ENCODE measurements at places on chromosomes 11 and 22. TPM values are rescaled to one million over a fixed set of nuclear protein-coding genes. Genes with fewer than 3 reads are reported as not detected.

B4GALNT4 gene
- total RNA-seq: 28.9 TPM

GRCh38 chr11:6390718-6391469, 620 bp downstream of the SMPD1 start:
- DNase-seq: no peak

- no peak for DNase-seq
Measured at GRCh38 chr11:122112470-122113365, 3.3 kb downstream of the BLID start.

MS4A2 gene
- not detected for total RNA-seq

SRPRA gene
- 136 TPM for total RNA-seq

DNA sequence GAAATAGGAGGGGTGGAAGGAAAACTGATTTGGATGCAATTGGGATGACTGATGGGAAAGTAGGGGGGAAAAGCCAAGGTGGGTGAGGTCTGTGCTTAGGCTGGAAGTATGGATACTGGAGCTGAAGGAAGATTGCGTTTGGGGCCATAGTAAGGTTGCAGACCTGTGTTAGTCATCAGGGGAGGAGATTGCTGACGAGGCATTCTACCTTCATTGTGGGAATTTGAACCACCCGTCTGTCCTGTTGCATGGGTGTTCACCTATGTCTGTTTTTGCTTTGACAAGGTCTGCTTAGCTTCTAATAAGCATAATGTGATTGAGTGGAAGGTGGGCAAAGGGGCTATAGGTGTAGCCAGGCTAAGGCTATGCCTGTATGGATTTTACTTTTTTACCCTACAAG, 323.8 kb downstream of the BLID start:
- DNase-seq: no peak

GRCh38 chr11:68460741-68461574, at the start of gene PPP6R3:
TSS of gene PPP6R3 (plus strand) at chr11:68460752. CDS start at chr11:68537665, 76,913 bp downstream.
- DNase-seq: peak; percentile 57

DNA sequence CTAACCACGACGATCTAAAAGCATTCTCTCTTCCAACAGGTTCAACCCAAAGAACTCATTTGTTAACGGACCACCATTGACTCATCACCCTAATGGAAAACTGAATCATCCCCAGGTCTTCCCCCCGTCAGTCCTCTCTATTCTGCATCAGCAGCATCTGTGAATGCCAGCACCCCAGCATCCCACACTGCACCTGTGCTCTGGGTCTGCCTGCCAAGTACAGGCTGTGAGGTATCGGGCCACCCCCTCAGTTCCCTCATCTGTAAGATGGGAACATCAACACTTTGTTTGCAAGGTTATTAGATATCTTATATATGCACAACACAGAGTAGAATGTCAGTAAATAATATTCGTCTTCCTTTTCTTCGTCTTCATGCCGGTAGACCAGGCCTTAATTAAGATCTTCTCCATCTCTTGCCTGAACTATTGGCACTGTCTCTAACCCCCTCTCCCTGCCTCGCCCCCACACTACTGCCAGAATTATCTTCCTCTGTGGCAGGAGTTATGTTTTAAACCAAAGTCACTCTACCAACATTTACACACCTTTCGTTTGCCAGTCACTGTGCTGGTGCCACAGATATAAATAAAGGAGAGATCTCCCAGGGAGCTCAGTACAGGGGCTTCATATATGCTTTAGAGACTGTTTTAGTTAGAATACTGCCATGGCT, 7.8 kb upstream of the TMPRSS4 start:
- no peak for DNase-seq

DRICH1 gene
- total RNA-seq: 0.79 TPM

DEAF1 gene
- 56.7 TPM for total RNA-seq

TLCD5 gene
- total RNA-seq: 13.4 TPM

GGTLC2 gene
- not detected for total RNA-seq

CNIH2 gene
- total RNA-seq: 11.6 TPM

DNA sequence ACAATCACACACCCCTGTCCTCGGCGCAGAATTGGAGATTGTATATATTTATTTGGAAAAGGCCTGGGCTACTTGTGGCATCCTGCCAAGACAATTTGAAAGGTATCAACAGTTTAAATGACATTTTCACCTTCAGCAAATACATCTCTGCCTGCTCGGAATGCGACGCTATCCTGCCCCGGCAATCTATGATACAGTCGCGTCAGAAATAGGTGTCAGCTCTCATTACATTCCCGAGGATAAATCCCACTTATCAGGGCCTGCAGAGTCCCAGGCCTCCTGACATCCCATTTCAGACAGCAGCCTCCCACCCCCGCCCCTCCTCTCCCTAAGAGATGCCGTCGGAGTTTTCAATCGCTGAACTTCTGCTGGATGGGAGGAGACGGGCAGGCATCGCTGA, 114.7 kb downstream of the BRD1 start:
- no peak for DNase-seq

GRCh38 chr22:42883970-42884369, 26.9 kb upstream of the ARFGAP3 start:
- no peak for DNase-seq

MUC6 gene
- not detected for total RNA-seq

DNA sequence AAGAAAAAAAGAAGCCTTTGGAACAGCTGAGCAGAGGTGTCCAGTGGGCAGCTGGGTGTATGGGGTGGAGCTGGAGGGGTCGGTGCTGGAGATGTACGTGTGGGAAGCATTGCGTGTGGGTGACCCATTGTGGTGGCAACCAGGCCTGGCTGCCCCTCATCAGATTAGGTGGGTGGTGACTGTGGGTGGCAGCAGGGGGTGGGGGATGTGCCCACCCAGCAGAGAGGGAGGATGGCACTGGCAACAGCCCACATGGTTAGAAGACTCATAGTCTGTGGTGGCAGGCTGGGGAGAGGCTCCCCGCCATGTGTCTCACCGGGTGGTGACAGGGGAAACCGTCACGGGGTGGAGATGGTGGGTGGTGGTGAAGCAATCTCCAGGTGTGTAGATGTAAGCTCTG, 27.6 kb downstream of the TP53I11 start:
- no peak for DNase-seq

DNA sequence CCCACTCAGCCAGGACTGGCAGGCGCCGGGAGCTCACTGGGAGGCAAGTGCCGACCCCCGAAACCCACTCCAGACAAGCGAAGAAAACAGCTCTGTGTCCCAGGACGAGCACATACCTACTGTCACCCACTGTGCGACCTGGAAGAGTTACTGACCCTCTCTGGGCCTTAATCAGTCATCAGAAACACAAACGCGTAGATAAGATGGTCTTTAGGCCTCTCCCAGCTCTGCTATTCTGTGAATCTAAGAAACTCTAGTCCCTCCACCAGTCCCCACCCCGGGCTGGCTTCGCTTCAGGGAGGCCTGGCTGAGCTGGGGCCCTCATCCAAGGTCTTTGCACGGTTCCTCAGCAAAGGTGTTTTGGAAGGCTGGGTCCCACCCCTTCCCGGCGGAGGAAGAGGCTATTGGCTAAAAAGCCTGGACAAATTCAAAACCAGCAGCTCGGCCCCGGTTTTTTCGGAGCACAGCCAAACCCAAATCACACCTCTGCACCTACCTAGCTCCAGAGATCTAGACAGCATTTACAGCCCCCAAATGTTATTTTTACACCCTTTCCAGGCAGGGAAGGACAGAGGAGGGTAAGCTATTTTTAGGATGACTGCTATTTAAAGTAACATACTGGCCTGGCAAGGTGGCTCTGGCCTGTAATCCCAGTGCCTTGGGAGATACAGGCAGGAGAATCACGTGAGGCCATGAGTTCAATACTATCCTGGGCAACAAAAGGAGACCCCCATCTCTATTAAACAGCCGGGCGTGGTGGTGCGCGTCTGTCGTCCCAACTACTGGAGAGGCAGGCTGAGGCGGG, 13.2 kb upstream of the HDHD5 start:
- DNase-seq: no peak

FXYD6 gene
- 12.9 TPM for total RNA-seq

DNA sequence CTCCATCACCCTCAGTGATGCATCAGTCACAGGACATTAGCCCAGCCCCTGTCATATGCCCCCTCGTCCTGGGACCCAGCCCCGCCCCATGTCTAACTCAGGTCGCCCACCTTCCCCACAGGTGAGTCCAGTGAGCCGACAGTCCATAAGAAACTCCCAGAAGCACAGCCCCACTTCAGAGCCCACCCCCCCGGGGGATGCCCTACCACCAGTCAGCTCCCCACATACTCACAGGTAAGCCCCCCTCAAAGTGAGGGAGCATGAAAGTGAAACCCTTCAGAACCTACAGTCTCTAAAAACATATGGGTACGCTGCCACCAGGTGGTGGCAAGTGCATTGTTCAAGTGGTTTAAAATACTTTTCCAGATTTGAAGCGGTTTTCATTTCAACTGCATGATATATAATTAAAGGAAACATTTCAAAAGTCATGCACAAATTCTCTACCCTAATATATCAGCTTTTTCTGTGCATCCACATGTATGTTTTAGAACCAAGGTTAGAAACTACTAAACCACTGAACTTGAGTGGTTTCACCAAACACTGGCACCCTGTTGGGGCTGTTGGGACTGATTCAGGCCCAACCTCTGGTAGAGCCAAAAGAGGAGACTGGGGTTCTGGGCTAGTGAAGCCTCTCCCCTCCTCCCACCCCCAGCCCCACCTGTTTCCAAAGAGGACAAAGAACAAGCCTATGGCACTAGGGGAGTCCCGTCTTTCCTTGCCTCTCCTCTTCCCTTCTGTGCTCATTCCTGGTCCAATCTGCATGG, 17.3 kb downstream of the EPS8L2 start:
- peak; percentile 61 for DNase-seq

GRCh38 chr11:16891964-16892363, 122.2 kb downstream of the PLEKHA7 start:
- DNase-seq: no peak

MMP27 gene
- total RNA-seq: not detected

MEI1 gene
- total RNA-seq: 0.09 TPM

GRCh38 chr11:45023065-45023365, 72.3 kb upstream of the TP53I11 start:
- DNase-seq: no peak

- peak; percentile 77 for DNase-seq
Measured at GRCh38 chr11:31643857-31644256, 134.3 kb downstream of the ELP4 start.

C11orf65 gene
- total RNA-seq: 0.43 TPM

- DNase-seq: no peak
Measured at GRCh38 chr22:21759646-21760376, 24.2 kb upstream of the YPEL1 start.

- no peak for DNase-seq
Measured at GRCh38 chr22:41334215-41334614, 32.9 kb downstream of the ZC3H7B start.

FOLR3 gene
- total RNA-seq: not detected

- DNase-seq: peak; percentile 7
Measured at GRCh38 chr11:58152781-58153180, 27.5 kb upstream of the OR9I1 start.

LRP4 gene
- 39.6 TPM for total RNA-seq

- DNase-seq: peak; percentile 94
Measured at GRCh38 chr22:46079861-46080821, 70.2 kb upstream of the PPARA start.

DNA sequence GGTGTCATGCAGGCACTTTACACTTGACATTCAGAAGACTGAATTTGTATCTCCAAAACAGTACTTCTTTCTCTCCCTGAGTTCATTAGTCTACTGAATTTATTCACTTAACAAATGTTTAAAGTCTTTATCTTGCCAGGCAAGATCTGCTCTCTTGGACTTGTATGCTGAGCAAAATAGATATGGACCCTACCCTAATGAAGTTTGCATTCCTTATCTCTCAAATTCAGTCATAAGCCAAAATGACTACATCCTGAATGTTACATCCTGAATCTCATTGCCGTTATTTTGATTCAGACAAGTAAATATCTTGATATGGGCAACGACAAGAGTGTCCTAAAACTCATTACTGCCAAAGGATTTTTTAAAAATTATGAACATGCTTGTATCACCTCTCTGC, 29.7 kb downstream of the FAR1 start:
- no peak for DNase-seq

OR10D3 gene
- not detected for total RNA-seq

OR56A3 gene
- total RNA-seq: not detected

OR5A1 gene
- total RNA-seq: not detected

BMAL1 gene
- total RNA-seq: 3.2 TPM

CDC42EP1 gene
- total RNA-seq: 1.6 TPM

GRCh38 chr11:109847621-109848020, 245.6 kb upstream of the ZC3H12C start:
- no peak for DNase-seq

DNA sequence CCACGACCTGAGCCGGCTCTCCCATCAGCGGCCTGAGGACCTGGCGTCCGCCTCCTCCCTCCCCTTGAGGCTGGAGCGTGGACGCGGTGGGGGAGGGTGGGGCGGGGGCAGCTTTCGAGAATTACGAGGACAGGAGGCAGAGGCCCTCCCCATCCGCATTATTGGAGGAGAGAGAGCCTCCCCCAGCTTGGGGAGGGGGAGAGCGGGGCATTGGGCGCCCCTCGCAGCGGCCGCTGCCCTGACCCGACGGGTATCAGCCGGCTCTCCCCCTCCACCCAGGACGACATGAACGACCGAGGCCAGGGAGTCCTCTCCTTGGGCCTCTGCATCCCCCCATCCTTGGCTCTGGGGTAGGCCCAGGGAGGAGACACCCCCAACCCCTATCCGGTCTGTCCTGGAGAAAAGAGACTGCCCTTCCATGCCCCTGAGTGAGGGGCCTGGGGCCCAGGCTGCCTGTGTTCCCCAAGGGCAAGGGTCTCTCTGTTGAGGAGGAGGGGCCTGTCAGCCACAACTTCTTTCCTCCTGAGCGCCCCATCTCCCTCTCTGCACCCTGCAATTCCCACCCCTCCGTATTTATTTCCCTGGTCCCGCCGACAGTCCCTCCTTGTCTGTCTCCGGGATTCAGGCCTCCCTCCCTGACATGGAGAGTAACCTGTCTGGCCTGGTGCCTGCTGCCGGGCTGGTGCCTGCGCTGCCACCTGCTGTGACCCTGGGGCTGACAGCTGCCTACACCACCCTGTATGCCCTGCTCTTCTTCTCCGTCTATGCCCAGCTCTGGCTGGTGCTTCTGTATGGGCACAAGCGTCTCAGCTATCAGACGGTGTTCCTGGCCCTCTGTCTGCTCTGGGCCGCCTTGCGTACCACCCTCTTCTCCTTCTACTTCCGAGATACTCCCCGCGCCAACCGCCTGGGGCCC, 495 bp downstream of the GPR137 start:
- DNase-seq: no peak

- DNase-seq: no peak
Measured at GRCh38 chr11:128346804-128347203, 240.6 kb downstream of the ETS1 start.

C22orf31 gene
- not detected for total RNA-seq

- no peak for DNase-seq
Measured at GRCh38 chr11:64836448-64837072, 7.9 kb downstream of the CDC42BPG start.

DNA sequence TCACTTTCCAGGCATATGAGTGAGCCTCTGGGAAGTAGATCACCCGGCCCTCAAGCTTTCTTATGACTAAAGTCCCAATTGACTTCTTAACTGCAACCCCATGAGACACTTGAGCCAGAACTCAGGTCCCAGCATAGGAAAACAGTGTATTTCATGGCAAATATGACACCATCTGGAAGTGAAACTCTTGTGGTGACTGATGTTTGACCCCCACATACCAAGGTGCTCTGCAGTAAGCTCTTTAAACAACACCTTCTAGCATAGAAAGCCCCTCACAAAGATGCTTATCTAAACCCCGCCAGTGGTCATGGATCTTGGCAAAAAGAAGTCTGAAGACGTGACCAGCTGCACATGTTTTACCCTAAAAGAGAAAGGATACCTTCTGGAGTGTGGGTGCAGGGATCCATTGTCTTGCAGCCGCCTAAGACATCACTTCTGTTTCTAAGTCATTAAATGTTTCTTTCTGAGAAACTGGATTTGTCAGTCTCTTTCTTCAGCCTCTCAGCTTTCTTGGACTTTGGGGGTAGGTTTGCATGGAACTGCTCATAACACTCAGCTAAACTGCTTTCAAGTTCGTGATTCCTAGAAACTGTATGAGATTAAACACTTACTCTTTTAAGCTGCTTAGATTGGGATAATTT, 7.4 kb upstream of the PELI3 start:
- DNase-seq: no peak
